ENCODE measurements at places on chromosomes 3 and 15. TPM values are rescaled to one million over a fixed set of nuclear protein-coding genes. Genes with fewer than 3 reads are reported as not detected.

GRCh38 chr3:135023996-135024658 lies 229.1 kb downstream of the EPHB1 start:
- H3K27me3 ChIP-seq, result no peaks in the 10 kb centered on the region
- DNase-seq, result no peak
- no peak overlapping the region for H3K4me3 ChIP-seq
- no peak overlapping the region for H3K27ac ChIP-seq
- H3K36me3 ChIP-seq, result no peaks in the 10 kb centered on the region

DNA sequence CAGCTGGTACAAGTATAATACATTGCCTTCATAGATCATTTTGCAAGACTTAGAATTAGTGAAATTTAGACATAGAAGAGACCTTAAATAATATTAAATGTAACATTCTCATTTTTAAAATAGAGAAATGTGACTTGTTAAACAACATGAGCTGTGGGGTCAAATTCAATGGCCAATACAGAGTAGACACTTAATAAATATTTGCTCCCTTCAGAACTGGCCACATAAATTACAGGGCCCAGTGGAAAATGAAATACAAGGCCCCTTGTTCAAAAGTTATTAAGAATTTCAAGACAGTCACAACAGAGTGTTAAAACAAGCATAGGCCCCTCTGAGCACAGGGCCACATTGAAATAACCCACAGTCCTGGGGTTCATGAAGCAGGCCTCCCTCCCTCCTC lies 58.1 kb upstream of the PHLDB2 start:
- no peak for DNase-seq
- H3K27me3 ChIP-seq, result no peaks in the 10 kb centered on the region
- no peaks in the 10 kb centered on the region for H3K4me1 ChIP-seq
- H3K4me3 ChIP-seq, result no peak overlapping the region
- H3K27ac ChIP-seq, result no peak overlapping the region

- no peak overlapping the region for H3K27ac ChIP-seq
- DNase-seq, result no peak
- no peaks in the 10 kb centered on the region for H3K36me3 ChIP-seq
Observed at GRCh38 chr15:68590721-68591389, 12.1 kb downstream of the CORO2B start.

PPARG gene
- total RNA-seq, result 0.37 TPM

Data from glutamatergic neuron (in vitro differentiated cells).